GM23248 (cell line): ENCODE measurements at places on chromosomes 6 and 20.

GRCh38 chr6:72832271-72832670 lies 210.4 kb downstream of the KCNQ5 start:
- peak; percentile 61 for DNase-seq

DNA sequence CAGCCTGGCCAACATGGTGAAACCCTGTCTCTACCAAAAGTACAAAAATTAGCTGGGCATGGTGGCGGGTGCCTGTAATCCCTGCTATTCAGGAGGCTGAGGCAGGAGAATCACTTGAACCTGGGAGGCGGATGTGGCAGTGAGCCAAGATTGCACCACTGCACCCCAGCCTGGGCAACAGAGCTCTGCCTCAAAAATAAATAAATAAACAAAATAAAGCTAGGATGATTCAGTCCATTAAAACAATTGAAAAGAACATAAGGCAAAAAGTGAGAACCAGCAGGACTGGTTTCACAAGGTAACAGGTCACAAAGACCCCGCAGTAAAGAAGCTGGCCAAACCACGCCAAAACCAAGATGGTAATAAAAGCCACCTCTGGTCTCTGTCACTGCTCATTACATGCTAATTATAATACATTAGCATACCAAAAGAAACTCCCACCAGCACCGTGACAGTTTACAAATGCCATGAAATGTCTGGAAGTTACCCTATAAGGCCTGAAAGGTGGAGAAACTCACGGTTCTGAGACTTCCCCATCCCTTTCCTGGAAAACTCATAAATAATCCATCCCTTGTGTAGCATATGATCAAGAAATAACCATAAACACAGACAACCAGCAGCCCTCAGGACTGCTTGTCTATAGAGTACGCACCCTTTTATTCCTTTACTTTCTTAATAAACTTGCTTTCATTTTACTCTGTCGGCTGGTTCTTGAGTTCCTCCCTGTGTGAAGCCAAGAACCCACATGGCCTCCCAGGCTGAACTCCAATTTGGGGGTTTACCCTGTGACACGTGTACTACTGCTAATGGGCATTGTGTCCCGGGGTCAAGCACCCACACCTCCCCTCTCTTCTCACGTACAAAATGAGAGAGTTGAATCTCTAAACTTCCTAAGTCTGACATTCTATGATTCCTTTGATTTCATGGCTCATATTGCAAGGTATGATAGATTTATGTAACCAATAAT lies 10.2 kb downstream of the LAMA4 start:
- DNase-seq = peak; percentile 47

GRCh38 chr6:137031122-137031521 lies 13.6 kb downstream of the IL20RA start:
- no peak for DNase-seq

DNA sequence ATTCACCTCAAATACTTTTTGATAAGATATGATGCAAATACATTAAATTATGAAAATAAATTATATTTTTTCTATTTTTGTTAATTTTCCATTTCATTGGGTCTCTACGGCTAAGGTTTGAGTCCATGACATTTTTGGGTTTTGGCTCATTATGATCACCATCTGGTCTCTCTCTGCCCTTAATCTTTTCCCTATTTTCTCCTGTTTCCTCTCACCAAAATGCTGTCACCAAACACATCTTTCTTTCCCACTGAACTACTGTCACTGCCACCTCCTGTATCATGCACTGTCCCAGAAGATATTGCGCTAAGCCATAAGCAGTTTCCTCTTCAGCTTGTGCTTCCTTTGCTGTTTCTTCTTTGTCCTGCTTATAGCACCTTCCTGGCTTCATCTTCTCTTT lies 42.0 kb upstream of the OGFRL1 start:
- no peak for DNase-seq

- no peak for DNase-seq
Observed at GRCh38 chr20:57332105-57333089, 2.8 kb downstream of the SPO11 start.

DNA sequence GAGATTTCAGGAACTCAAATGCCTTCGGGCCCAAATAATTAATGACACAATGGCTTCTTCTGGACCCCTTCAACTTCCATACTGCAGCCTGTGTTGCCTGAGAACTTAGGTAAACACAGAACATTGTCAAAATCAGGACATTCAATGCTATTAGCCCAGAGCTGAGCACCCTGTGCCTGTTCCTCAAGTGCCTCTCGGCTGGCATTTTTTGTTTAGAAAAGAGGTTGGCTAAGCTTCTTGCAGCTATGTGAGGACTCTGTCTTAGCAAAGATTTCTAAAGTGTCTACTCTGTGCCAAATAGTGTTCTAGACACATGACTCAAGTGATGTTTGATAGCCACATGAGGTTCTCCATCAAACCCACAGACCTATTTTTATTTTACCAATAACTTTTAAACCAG lies 289.3 kb upstream of the ARID1B start:
- DNase-seq = no peak

DNA sequence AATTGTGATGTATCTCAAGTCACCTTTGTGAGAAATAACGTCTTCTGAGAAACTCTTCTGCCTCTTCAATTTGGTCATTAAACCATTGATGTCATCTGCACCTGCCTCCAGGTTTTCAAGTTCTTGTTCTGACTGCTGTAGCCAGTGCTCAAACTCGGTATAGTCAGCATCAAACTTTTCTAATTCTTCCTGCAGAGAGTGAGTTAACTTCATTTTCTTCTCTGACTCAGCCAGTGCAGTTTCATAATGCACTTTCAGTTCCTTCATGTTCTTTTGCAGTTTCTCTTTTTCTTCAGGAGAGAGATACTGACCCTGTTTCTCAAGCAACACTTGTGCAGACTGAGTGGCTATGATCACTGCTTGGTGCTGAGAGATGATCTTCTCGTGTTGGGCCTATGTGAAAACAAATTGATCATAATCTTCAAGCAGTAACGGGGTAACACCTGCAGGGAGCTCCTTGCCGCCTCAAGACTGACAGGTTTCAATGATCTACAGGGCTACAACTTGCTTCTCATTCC lies 48.8 kb downstream of the DST start:
- peak; percentile 54 for DNase-seq

DNA sequence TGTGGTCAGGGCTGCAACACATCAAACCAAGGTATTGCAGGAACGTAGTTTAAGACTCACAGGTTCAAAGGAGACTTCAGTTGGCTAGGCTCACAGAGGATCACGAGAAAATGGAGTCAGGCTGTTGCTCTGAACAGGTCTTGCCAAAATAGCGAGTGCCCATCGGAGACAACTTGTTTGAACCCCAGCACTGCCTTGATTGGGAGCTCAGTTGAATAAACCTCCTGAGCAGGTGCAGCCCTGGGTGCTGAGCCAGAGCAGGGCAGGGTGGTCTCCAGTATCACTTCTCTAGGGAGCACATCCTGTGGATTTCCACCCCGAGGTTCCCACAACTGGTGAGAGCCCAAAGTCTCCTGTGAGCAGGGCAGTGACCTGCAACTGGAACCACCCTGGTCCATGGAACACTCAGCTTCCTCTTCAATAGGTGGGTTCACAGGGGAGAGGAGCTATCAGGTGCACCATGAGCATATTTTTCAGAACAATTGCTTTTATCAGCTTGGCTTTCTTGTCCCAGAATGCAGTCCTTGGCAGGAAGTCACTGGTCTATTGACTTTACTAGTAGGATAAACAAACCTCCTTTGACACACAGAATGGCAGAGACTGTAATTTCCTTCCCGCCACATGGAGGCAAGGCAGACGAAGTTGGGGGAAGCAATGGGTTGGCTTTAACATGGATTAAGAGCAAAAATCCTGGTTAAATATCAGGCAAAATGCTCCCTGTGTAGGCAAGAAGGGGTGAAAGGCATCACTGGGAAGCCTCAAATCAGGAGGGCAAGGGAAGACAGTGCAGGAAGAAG lies 267.7 kb upstream of the FOXQ1 start:
- DNase-seq = no peak

- no peak for DNase-seq
Observed at GRCh38 chr6:1665214-1665613, 55.5 kb downstream of the FOXC1 start.

- no peak for DNase-seq
Observed at GRCh38 chr20:416950-417800, 9.1 kb downstream of the RBCK1 start.

GRCh38 chr6:142800240-142800639 lies 144.7 kb downstream of the HIVEP2 start:
- peak; percentile 35 for DNase-seq

DNA sequence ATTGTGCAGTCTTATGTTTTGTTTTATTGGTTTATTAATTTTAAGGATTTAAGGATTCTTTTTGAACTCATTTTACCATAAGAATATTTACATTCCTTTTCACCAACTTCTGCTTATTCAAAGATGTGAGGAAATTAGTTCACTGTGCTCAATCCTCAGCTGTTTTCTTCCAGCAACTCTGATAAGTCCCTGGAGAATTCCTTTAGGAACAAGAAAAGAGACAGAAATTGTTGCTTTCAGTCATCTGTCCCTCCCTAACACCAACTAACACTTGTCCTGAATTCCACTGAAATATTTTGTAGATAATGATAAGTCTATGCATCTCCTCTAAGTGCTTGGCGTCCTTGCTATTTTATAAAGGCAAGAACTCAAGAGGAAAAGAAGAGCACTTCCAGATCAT lies 334.8 kb upstream of the MARCKS start:
- no peak for DNase-seq

GRCh38 chr6:113635222-113635986 lies 221.7 kb upstream of the MARCKS start:
- peak; percentile 12 for DNase-seq

- DNase-seq = peak; percentile 25
Observed at GRCh38 chr6:35754452-35755277, 17.8 kb downstream of the ARMC12 start.

- no peak for DNase-seq
Observed at GRCh38 chr20:62743777-62744317, 35.2 kb downstream of the NTSR1 start.

- peak; percentile 83 for DNase-seq
Observed at GRCh38 chr6:34390531-34391472, 1.7 kb downstream of the NUDT3 start.

DNA sequence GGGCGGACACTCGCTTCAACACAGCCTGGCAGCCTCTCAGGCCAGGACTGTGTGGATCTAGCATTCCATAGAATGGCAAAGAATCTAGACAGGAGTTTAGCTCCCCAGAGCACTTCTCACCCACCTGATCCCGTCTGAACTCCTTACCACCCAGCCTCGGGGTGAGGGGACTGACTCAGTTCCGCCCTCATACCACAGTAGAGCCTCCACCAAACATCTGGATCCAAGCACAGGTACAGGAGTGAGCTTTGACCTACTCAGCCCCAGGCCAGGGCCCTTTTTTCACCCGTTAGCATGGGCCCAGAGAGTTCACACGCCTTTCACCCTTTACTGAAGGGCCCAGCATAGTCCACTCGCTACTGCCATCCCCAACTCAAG lies 715 bp downstream of the PSMF1 start:
- peak; percentile 28 for DNase-seq

DNA sequence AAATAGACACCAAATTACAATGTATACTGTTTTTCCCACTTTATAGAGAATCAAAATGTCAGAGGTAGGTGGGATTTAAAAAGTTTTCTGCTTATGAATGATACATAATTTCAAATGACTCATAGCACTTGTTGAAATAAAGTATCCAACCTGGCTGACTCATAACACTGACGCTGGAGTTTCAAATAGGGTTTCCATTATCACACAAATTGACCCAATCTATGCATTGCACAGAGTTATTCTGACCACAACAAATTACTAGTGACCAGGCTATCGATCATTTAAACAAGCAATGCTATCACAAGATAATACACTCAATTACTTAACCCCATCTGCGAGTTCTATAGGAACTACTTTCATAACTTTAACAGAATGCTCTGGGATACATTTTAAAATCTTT lies 31.9 kb upstream of the PRELID3B start:
- DNase-seq = no peak

DNA sequence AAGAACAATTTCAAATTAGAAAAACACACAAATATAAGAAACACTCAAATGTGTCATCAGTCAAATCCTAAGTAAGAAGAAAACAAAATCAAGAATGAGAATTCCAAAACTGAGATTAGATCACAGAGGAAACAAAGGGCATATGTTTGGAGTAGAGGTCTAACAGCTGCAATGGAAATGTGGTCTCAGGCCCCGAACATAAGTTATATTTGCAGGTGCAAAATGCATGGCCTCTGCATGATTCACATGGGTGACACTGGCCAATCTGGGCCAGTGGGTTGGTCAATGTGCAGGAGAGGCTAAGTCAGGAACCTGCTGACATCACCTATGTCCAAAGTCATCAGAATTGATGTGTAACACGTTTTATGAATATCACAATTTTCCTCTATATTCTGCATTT lies 108.5 kb upstream of the MAP7 start:
- DNase-seq = no peak

- DNase-seq = peak; percentile 65
Observed at GRCh38 chr6:79946272-79947190, 822 bp downstream of the ELOVL4 start.

DNA sequence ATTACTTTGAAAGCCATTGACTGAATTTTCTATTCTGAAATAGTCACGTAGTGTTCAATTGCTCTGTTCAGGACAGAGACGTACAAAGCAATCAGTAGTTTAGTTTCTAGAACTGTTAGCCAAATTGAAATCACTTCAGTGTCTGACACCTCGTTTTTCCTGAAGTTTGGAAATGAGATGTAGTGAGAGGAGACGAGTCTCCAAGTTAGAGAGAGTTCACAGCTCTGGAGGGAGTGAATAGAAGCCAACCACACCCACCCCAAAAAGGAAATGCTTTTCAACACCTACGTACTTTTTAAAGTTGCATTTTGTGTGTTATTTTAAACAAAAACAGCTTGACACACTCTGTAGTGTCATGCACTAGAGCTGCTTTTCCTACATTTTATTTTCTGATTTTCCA lies 296.0 kb downstream of the ADGRG6 start:
- peak; percentile 2 for DNase-seq

DNA sequence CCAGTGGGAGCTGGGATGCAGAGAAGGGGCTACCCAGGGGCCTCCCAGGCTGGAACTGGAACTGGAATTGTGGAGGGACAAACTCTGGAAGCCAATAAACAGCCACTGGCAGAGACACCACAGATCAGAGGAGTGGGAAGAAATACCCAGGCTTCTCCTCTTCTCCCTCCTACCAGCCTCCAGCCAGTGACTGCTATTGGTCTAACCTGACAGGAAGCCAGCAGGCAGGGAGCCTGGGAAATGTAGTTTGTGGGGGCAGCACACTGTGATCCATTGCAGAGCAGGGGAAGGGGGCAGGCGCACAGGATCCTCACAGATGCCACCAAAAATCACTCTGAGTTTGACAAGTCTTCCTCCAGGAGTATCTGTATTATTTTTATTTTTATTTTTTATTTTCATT lies 12.1 kb upstream of the MLN start:
- peak; percentile 29 for DNase-seq

GRCh38 chr20:36632487-36633284 lies 13.3 kb downstream of the SLA2 start:
- DNase-seq = no peak

DNA sequence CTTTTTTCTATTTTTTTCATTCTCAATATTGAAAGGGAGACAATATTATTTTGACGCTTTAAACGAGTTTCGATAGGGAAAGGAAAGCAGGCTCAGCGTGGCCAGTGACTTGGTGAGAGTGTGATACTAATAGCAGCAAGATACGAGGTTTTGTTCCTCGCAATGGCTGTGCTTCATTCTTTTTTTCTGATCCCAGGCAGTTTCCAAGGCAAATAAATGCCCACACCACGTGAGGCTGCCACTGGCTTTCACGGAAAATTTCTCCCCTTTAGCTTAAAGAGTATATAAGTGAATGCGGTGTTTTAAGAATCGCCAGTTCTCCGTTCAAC lies 196.4 kb upstream of the ZNF184 start:
- peak; percentile 53 for DNase-seq
